ENCODE measurements at places on chromosomes 1 and 21.

DNA sequence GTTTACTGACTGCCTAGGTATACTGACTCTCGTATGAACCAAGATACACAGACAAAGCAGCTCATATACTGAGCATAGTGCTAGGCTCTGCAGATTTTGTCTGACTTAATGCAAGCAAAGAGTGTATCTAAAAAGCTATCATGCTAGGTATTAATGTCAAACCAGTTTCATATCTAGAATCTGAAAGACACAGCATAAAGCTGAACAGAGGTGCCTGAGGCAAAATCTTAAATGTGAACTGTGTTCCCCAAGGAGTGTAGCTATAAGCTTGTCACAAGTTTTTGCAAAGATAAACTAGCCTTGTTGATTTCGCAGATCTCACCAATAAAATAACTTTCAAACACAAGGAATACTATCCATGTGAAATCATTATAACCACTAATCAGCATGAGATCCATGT is 18.1 kb downstream of the JAK1 start:
- no peak for DNase-seq

GRCh38 chr1:88311265-88311664 is 372.8 kb upstream of the PKN2 start:
- DNase-seq: no peak

- DNase-seq: no peak
Measured at GRCh38 chr1:88916883-88917282, 25.5 kb upstream of the GTF2B start.

DNA sequence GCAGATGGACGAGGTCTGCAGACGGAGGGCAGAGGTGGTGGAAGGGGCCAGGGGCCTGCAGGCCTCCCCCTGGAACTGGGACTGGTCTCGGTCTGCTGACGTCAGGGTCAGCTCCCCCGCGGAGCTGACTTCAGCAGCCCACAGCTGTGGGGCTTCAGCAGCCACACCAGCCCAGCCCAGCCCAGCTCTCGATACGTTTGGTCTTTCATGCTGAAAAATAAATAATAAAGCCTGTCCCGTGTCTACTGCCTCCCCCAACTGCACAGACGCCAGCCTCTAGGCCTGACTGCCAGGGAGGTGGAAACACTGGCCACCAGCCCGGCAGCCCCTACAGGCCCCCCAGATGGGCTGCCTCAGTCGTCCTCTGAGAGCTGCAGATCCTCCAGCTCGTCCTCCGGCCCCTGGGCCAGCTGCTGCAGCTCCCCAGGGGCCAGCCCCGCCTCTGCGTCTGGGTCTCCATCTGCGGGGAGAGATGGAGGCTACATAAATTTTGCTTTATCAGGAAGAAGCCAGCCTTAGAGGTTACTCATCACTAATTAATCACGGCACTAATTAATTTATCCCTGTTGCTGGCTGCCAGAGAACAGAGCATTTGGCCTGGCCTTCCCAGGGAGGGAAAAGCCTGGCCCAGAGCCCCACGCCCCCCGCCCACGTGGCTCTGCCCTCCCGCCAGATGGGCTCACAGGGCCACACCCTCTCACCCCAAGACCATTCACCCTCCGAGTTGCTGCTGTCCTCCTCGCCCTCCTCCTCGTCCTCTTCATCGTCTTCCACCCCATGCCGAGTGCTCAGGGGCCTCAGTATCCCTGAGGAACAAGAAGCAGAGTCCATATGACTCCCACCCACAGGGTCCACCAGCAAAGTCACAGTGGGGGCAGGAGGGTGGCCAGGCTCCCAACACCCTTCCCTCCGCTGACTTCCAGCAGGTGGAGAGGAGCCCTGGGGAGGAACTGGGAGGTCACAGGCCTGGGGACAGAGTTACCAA is 14.4 kb downstream of the NOC2L start:
- no peak for DNase-seq

- DNase-seq: no peak
Measured at GRCh38 chr21:35398346-35398982, 349.4 kb upstream of the RUNX1 start.

DNA sequence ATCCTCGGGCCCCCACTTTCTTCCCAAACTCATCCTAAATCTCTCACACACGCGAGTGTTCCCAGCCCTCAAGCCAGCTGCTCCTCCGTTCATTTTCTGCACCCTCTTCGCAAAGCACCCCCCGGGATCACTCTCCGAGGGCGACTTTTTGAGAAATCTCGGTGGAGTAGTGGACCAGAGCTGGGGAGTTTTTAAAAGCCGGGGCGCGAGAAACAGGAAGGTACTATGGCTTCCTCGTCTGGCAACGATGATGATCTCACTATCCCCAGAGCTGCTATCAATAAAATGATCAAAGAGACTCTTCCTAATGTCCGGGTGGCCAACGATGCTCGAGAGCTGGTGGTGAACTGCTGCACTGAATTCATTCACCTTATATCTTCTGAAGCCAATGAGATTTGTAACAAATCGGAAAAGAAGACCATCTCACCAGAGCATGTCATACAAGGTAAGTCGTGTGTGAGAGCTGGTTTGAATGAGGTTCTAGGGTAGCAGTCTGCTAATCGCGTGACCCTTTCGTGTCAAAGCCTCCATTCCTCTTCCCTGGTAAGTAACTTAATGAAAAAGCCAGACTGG is 800 bp downstream of the DR1 start:
- DNase-seq: peak; percentile 56

- no peak for DNase-seq
Measured at GRCh38 chr1:156856282-156856785, 2.6 kb downstream of the INSRR start.

DNA sequence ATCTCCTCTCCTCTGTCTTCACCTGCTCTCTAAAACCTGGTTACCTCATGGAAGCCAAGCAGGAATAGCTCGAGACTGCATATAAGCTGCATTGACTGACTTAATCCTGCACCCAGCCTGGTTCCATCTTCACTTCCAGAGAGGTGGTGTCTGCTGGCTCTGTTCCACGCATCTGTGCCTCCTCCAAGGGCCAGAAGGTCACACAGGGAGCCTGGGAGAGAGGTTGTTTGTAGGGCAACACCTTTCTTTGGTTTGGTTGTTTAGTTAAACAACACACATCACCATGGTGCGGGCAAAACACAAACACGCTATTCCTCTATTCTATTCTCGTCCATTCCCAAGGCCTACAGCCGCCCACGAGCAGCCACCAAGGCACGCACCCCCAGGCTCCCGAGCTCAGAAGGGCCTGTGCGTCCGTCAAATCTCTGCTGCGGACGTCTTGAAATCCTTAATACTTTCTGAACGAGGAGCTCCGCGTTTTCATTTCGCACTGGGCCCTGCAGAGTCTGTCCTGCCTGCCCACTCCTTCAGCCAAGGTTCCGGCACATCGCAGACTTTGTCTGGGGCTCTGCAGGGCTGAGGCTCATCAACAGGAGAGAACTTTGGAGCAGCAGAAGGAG is 116.2 kb downstream of the RIPK4 start:
- no peak for DNase-seq

DNA sequence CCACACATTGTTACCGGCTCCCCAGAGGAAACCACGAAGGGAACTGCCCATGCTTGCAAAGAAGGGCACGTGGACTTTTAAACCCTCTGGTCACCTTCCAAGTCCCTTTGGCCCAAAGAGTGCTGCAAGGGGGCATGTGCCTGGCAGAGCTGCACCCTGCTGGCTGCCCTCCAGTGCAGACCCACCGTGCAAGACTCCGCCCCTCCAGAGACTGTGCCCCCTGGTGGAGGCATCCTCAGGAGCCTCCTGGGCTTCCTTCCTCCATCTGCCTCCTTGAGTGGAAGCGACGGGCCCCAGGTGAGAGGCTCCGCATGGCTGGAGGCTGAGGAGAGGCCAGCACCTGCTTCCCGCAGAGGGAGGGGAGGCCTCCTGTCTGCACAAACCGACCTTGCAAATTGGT is 100.6 kb downstream of the CRYAA start:
- DNase-seq: no peak

GRCh38 chr1:163737261-163737660 is 415.5 kb downstream of the NUF2 start:
- no peak for DNase-seq

DNA sequence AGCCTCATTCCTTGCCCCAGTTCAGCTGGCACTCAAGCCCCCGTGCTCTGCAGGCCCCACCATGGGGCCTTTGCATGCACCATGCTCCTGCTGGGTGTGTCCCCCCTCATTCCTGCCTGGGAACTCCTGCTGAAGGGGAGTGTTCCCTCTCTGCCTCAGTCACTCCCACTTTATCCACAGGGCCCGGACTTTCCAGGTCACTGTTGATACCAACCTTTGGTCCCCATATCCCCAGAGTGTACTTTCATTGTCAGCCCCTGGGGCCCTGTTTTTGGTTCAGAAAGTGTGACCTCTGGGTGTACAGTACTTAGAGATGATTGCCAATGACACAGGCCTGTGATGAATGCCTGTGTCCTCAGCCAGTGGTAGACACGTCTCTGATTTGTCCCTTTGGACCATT is 2.9 kb downstream of the TTC22 start:
- DNase-seq: no peak
